Activated CD4-positive, alpha-beta T cell treated with anti-CD3 and anti-CD28 coated beads for 1 hour (primary cell): ENCODE measurements at places on chromosomes 7 and 10.

- no peak for DNase-seq
Measured at GRCh38 chr7:46390042-46390441, 469.0 kb upstream of the IGFBP3 start.

DNA sequence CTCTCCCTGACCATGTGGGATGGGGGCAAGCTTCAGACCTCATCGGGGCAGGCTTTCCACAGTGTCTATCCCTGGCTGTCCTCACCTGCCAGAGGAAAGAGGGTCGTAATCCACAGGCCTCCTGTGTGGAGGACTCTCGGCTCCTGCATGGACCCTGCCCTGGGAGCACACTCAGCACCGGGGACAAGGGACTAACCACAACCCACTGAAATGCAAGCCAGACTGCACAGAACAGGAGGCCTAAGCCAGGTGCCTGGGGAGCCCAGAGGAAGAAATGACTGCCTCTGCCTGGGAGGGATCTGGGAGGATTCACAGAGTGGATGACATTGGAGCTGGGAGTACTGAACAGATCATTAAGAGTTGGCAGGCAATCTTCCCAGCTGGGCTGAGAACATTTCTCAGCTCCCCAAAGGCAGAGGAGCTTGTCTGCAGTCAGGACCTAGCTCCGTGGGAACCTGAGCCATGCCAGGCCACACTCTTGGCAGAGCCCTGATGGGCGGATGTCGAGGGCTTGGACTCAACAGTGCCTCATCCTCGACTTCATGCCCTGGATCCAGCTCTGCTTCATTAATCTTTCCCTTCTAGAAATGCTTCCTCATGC lies 213.4 kb downstream of the USP6NL start:
- DNase-seq: no peak

DNA sequence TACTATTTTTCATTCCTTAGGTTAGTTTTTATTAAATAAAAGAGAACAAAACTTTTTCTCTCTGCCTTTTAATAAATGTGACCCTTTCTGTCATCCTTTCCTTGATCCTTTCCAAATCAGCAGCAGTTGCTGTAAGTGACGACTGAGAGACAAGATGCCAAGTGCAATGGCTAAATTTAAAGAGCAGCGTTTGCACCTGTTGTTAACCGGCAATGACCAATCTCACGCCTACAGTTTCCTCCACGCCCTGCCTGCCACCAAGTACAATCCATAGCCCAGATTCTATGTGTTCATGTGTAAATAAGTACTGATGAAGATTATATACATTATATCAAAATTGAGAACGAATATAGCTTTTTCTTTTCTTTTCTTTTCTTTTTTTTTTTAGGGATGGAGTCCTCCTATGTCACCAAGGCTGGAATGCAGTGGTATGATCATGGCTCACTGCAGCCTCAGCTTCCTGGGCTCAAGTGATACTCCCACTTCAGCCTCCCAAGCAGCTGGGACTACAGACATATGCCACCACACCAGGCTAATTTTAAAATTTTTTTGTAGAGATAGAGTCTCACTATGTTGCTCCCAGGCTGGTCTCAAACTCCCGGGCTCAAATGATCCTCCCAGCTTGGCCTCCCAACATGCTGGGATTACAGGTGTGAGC lies 6.5 kb upstream of the MCU start:
- DNase-seq: no peak

GRCh38 chr7:105496521-105496920 lies 25.6 kb downstream of the PUS7 start:
- DNase-seq: no peak

GRCh38 chr10:118467200-118467599 lies 125.1 kb upstream of the FAM204A start:
- no peak for DNase-seq

- DNase-seq: no peak
Measured at GRCh38 chr7:75049817-75050216, 23.8 kb downstream of the RCC1L start.

DNA sequence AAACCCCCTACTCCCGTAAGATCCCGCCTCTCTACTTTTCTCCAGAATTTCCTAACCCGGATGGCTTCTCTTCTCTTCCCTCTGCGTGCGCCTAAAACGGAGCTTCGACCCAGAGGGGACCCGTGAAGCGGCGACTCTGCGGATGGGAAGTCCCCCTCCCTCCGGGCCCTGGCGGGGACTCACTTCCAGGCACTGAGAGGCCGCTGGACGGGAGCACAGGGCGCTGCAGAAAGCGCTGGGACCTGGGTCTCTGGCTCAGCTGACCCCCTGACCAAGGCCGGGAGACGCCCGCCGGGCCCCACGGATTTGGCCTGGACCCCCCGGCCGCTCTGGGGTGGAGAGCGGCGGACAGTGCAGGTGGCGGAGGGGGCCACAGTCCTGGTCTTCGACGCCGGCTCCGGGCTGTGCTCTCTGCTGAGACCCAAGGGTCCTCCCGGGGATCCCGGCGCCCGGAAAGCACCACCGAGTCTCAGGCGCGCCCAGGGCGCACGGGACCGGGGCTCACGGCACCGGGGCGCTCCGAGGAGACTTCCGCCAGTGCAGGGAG lies 688 bp upstream of the FOXL3 start:
- no peak for DNase-seq

GRCh38 chr7:94028768-94029167 lies 24.6 kb upstream of the BET1 start:
- no peak for DNase-seq

DNA sequence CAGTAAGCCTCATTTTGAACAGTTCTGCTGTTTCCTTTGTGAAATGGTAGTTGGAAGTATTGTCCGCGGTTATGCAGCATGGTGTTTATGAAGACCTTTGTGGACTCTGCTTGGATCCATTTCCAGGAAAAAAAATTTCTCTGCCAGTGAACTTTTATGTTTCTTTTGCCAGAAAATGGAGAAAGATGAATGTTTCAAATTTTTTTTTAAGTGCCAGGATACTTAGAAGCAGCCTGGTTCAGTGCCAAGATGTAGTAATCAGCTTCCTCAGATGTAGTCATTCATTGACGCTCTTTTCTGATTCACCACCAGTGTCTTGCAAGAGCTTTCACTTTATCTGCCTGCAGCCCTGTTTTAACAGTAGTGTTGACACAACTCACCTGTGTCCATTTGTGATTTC lies 258.2 kb downstream of the SDK1 start:
- no peak for DNase-seq

- no peak for DNase-seq
Measured at GRCh38 chr7:21617513-21617912, 74.7 kb downstream of the DNAH11 start.

GRCh38 chr10:71337219-71337701 lies 18.2 kb downstream of the SLC29A3 start:
- DNase-seq: no peak

GRCh38 chr10:25815999-25816768 lies 117.8 kb upstream of the MYO3A start:
- no peak for DNase-seq

- no peak for DNase-seq
Measured at GRCh38 chr7:133649593-133649992, 396.7 kb downstream of the EXOC4 start.

GRCh38 chr7:55490099-55490498 lies 82.2 kb downstream of the VOPP1 start:
- DNase-seq: no peak

GRCh38 chr7:22234227-22234626 lies 122.7 kb downstream of the RAPGEF5 start:
- no peak for DNase-seq

- DNase-seq: no peak
Measured at GRCh38 chr7:1800902-1801301, 130.8 kb downstream of the ELFN1 start.

DNA sequence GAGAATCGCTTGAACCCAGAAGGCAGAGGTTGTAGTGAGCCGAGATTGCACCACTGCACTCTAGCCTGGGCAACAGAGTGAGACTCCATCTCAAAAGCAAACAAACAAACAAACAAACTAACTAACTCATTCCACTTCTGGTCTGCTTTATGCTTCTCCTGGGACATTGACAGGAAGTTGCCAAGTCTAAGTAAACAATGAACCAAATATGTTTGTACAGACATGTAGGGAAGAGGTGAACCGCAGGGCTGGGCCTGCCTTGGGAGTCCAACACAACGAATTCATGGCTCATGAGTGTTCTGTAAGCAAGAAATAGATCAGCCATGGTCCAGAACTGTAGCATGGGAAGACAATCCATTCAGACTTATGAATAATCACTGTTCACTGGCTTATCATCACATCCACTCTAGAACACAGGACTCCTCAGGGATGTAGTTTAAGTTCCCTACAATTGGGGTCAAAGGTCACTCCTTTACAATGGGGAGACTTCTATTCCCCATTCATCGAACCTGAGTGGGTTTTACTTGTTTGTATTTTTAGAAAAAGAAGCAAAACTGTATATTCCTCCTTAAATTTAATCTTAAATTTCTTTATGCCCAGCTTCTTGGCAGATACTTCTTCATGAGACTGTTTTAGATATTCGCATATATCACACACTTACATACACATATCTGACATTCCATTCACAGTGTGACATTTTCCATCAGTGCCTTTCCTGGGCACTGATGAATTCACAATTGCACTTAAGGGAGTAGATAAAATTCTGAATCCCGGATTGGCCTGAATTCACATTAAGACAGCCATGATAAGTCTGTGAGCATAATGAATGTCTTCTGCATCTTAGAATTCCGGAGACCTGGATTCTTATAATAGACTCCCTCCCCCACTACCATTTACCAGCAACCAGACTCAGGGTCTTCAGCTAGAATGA lies 159.1 kb upstream of the EEPD1 start:
- no peak for DNase-seq

- no peak for DNase-seq
Measured at GRCh38 chr7:148572067-148572522, 18.5 kb upstream of the C7orf33 start.

GRCh38 chr7:44633254-44634186 lies 27.1 kb downstream of the OGDH start:
- DNase-seq: no peak

DNA sequence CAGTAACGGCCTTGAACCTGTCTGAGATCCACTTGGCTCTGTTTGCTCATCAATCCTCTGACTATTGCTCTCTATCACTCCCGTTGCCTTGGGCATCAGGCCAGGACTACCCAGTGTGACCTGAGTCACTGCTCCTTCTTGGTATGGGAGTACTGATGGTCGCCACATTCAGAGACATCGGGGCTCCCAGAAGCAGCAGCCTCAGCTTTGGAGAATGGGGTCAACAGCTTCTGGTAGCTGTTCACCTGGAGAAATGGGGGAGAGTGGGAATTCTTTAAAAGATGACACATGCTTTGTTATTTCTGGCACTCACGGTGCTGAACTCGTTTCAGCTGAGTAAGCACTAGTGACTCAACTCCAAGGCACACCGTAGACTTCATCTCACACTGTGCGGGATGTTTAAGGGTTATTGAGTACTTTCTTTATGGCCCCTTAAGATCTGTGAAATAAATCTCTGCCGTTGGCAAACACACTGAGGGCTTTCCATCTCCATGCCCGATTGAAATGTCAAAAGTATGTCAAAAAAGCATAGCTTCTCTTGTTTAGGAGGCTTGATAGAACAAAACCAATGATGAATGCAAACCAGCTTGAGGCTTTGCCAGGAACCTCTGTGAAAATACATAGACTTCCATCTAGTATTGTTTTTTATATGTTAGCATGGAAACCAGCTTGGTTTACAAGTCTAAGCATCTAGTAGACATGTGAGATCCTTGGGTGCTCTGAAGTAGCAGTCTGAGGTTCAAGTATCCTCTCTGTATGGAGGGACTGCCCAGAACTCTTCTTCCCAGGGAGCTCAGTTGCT lies 333.1 kb downstream of the CXCL12 start:
- no peak for DNase-seq

- DNase-seq: no peak
Measured at GRCh38 chr10:59907918-59908807, 1.8 kb upstream of the CCDC6 start.

DNA sequence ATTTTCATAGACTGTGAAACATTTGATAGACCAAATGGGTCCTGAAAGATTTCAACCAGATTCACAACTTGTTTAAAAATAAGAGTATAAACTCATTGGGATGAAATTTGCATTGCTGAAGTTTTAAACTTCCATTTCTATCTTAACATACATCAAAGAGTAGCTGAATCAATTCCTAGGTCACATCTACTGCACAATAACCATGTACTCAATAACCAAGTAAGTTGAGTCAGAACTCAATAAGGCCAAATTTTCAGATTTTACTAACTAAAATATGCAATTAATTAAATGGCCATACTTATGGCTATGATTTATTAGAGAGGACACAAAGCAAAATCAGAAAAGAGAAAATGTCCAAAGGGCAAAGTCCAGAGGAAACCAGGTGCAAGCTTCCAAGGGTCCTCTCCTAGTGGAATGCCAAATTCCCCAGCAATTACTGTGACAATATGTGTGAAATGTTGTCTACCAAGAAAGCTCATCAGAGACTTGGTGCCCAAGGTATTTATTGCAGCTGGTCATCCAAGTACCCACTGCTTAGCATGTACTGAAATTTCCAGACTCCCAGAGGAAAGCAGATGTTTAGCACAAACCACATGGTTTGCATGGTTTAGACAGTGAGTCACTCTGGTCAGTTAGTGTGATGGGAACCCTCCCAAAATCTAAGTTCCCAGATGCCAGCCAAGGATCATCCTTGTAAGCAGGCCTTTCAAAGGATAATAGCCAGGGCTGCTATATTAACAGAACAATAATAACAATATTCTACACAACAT lies 238.9 kb downstream of the IPMK start:
- DNase-seq: no peak

DNA sequence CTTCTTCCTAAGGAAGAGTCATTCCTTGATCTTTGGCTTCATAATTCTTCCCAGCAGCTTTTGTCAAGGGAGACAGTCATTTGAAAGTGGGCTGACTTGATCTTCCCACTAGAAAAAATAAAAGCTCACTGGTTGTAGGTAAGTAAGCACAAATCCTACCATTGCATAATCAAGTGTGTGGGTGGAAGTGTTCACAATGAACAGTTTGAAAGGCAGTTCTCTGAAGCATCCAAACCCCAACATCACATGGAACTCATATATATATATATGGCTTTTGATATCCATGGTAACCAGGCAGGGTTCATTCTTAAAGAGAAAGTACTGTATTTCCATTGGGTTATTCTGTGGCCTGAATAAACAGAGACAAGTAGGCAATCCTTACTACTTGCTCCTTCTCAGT lies 51.6 kb downstream of the ARMH3 start:
- no peak for DNase-seq

DNA sequence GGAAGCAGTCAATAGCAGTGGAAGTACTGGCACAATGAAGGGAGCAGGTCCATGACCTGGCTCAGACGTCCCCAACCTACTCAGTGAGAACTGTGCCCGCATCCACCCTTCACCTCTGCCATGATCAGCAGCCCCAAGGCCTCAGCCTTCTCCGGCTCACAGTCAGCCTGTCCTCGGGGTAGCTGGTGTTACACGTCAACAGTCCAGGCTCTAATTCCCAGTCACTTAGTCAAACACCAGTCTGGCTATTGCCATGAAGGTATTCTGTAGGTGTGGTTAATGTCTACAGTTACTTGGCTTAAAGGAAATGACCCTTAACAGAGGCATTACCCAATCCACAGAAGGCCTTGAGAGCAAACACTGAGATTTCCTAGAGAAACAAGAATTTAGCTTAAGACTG lies 49.1 kb downstream of the GRB10 start:
- no peak for DNase-seq

- DNase-seq: no peak
Measured at GRCh38 chr7:20964281-20964918, 177.7 kb upstream of the SP8 start.
